Stimulated activated CD8-positive, alpha-beta memory T cell treated with anti-CD3 and anti-CD28 coated beads, Interleukin-7, amount 100 ng/mL, for 4 hours (primary cell): ENCODE measurements at places on chromosomes 3 and 15.

DNA sequence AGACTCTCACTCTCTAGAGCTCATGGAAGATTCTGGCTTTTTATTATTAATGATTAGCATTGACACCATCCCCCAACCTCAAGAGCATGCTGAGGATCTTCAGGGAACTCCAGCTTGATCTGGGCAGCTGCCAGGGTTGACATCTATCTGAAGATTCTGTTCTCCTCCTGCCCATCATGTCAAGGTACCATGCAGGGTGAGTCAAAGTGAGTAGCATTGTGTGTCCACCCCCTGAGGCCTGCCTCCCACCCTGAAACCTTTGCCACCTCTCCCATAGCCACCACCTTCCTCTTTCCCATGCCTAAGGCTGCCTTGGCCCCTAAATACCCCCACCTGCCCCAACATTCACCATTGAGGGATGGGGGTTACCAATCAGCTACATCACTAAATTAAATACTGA is 70.1 kb upstream of the SLCO3A1 start:
- DNase-seq: no peak

- no peak for DNase-seq
Measured at GRCh38 chr3:42807929-42808328, 1.3 kb upstream of the ACKR2 start.

GRCh38 chr15:77225646-77226045 is 154.7 kb upstream of the TSPAN3 start:
- no peak for DNase-seq

- no peak for DNase-seq
Measured at GRCh38 chr3:12303534-12303933, 14.7 kb downstream of the PPARG start.

GRCh38 chr3:104360038-104360437 is 1006.7 kb upstream of the ALCAM start:
- no peak for DNase-seq

- DNase-seq: no peak
Measured at GRCh38 chr15:29034151-29034550, 148.4 kb downstream of the APBA2 start.

DNA sequence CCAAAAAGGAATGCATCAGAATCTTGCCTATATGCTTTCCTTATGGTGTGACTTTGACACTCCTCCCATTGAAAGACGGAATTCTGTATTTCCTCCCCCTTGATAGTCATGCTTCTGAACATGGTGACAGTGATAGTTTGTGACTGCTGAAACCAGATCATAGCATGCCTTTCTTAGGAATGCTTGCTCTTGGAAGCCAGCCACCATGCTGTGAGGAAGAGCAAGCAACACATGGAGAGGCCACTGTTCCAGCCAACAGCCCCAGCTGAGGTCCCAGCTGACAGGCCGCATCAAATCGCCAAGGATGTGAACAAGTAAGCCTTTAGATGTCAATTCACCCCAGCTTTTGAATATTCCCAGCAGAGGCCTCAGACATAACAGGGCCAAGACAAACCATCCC is 100.1 kb downstream of the IGF2BP2 start:
- DNase-seq: no peak

DNA sequence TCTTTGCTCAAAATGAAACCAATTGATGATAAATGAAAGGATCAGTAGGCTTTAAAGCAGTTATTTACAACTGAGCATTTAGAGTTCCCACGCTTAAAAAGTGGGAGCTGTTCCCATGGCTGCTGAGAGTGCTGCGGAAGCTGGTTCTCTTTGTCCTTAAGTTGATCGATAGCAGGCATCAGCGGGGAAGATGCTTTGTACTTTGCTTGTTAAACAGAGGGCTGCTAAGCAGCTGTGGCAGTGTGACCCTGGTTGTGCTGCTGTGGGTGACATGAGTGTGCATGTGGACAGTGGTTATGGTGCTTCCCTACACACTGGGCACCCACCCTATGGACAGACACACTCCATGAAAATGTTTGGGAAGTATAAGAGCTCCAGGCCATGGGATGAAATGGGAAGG is 96.3 kb downstream of the PTPRG start:
- DNase-seq: no peak

GRCh38 chr3:5126586-5126985 is 4.5 kb downstream of the ARL8B start:
- no peak for DNase-seq

- DNase-seq: no peak
Measured at GRCh38 chr3:139328356-139328755, 15.5 kb upstream of the MRPS22 start.

- DNase-seq: no peak
Measured at GRCh38 chr3:5140839-5141238, 18.7 kb downstream of the ARL8B start.

- DNase-seq: peak; percentile 73
Measured at GRCh38 chr3:47009225-47010110, 30.0 kb downstream of the NBEAL2 start.

DNA sequence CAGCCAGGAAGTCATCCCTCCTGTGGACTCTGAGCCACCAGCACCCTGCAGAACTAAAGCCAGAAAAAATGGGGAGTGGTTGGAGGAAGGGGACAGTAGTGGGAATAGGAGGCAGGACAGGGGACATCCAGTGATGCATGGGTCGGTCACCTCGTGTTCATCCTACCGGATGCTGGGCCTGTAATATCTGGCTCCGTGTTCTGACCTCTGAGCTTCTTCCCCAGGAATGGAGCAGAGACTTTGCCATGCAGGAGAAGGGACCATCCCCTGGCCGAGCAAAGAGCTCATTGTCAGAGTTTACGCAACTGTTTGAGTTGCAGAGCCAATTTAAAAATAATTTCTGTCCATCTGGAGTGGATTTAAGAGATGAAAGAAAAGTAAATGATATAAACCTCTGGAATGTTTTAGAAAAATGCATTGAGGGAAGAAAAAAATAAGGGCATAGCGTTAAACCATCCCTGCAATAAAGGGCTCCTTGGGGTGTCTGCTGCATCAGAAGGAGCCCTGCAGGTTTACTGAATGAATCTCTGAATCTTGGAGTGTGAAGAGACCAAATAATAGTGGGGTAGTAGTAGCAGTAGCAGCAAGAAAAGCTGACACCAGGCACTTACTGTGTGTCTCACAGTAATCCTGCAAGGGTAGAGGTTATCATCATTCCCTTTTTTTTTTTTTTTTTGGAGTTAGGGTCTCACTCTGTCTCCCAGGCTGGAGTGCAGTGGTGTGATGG is 70.9 kb downstream of the AAGAB start:
- DNase-seq: no peak

DNA sequence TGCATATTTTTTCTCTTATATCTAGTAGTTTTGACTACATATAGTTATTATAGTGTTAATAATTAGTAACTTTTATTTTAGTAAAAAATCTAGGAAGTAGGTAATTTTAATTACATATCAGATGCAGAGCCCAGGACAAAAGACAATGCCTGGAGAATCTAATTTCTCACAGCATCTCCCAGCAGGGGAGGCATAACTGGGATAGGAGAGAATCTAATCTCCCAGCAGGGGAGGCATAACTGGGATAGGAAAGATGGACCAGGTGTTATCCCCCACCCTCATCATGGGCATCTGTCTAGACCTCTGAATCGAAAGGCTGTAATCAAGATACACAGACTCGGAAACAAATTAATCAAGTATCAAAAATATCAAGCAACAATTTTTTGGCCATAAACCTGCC is 58.2 kb downstream of the OSTN start:
- no peak for DNase-seq

DNA sequence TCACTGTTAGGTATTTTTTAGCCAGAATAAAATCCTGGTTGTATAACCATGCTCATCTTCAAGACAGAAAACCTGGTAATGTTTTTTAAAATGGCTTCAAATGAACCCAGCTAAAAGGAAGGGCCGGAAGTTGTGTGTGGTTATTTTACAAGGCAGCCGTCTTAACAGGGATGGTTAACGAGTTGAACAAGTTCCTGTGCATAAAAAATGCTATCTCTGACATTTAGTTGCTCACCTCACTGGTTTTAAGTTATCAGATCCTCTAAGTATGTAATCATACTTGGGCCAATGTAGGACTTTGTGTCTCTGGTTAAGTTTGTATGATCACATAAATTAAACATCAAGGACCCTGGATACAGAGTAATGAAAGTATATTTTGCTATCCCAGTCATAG is 2.1 kb downstream of the ATP11B start:
- DNase-seq: peak; percentile 13

DNA sequence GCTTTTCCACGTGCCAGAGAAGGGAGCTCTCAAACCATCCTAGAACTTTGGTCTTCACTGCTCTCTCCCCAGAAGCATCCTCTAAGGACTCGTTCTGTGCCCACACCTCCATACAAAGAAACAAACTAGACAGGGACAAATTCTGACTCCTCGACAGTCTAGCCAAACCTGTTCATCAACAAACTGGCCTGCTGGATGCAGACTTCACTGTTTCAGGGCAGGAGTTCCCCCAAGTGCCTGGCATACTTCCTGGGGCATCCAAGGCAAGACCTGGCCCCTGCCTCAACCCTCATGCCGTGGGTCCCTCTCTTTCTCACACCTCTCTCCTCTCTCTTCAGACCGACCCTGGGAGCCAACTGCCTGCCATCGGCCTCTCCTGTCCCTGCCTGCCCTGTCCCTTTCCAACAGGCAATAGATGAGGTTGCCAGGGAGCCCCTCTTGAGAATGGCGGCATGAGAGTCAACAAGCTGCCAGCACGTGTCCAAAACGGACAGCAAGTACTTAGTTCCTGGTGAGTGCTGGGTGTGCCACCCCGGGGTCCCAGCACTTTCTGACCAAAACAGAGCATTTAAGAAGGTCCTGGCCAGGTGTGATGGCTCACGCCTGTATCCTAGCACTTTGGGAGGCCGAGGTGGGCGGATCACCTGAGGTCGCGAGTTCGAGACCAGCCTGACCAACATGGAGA is 79.1 kb upstream of the HES1 start:
- no peak for DNase-seq

DNA sequence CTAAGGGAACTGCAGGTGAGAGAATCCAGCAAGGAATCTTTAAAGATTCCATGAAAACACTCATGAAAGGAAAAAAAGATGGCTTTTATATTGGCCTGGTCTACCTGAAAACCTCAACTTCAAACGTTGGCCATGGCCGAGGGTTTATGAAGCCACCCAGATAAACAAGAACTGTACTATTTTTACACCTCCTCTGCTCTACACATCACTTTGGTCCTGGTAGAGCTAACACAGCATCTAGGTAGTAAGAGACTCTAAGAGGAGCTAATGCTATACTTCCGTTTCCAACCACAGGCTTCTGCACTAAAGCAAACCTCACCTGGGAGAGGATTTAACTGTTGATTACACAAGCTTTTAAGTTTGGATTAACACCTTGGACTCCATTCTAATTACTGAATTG is 466.2 kb downstream of the FGF12 start:
- DNase-seq: no peak

GRCh38 chr15:100780208-100780800 is 99.3 kb upstream of the ALDH1A3 start:
- DNase-seq: no peak

- no peak for DNase-seq
Measured at GRCh38 chr3:150411976-150412375, 3.9 kb downstream of the TSC22D2 start.

DNA sequence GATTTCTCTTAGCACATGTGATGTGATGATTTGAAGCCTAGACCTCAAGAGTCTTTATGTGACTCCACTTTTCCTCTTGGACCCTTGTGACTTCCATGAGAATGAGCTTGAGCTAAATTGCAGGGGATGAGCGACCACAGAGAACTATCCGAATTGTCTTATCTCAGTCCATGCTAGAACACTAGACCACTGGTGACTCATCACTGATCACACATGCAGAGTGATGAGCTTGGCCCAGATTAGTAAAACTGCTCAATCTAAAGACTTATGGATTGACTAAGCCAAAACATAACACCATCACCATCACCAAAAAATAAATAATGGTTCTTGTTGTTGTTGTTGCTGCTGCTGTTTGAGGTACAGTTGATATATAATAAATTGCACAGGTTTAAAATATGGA is 114.1 kb upstream of the CFAP20DC start:
- no peak for DNase-seq

DNA sequence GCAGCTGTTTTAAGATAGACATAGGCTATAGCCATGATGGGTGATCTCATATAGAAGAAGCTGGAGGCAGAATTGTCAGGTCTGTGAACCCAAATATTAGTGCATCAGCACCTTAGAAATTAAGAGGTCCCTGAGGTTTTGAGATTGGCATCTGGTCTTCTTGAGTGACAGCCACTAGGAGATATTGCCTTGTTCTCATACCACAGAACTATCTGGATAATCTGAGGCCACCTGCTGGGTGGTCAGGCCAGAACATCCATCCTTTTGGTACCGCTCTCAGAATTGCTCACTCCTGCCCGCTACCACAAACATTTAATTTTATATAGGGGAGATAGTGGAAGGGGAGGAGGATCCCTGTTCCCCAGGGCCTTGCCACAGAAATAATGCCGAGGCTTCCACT is 210.6 kb upstream of the ZPLD1 start:
- DNase-seq: no peak

GRCh38 chr15:73017987-73018386 is 34.3 kb upstream of the NEO1 start:
- no peak for DNase-seq

DNA sequence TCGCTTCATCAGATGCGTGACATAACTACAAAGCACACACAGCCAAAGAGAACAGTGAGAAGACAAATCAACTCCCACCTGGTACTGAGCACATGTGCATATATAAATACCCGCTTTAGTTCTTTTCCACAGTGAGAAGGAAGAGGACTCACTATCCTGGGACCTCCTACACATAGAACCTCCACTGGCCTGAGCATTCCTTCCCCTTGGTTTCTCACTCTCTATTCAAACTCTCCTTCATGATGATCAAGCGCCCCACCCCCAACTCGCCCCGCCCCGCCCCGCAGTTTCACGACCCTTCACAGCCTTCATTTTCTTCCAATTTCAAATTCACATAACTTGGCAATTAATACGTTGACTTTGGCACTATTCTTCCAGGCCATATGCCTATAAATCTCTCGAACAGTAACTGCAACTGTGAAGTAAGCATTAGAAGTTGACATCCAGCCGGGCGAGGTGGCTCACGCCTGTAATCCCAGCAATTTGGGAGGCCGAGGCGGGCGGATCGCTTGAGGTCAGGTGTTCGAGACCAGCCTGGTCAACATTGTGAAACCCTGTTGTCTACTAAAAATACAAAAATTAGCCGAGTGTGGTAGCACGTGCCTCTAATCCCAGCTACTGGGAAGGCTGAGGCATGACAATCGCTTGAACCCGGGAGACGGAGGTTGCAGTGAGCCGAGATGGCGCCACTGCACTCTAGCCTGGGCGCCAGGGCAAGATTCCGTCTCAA is 1.1 kb downstream of the RPS17 start:
- DNase-seq: no peak

DNA sequence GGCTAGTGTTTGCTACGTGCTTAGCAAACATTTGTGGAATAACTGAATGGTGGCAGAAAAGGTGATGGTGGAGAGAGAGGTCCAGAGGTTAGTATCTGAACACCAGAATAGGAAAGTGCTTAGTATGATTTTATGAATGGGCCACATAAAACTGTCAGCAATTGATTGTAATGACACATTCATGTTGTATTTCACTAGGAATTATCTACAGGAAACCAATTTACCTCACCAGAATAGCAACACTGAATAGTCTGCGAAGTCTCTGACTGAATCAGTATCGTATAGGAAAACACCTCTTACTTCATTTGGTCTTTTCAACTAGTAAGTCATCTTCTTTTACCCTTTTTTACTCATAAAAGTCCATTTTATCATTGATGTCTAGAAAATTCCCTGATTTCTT is 8.2 kb upstream of the ATP11B start:
- no peak for DNase-seq
